ENCODE measurements at places on chromosomes 3 and 15. TPM values are rescaled to one million over a fixed set of nuclear protein-coding genes. Genes with fewer than 3 reads are reported as not detected.

Gene SLC12A1
- total RNA-seq = not detected

Gene CIB2
- total RNA-seq = 15.9 TPM

Gene ANKRD28
- total RNA-seq = 62.4 TPM

Gene TTBK2
- total RNA-seq = 18.5 TPM

Gene ATP2B2
- not detected for total RNA-seq

DNA sequence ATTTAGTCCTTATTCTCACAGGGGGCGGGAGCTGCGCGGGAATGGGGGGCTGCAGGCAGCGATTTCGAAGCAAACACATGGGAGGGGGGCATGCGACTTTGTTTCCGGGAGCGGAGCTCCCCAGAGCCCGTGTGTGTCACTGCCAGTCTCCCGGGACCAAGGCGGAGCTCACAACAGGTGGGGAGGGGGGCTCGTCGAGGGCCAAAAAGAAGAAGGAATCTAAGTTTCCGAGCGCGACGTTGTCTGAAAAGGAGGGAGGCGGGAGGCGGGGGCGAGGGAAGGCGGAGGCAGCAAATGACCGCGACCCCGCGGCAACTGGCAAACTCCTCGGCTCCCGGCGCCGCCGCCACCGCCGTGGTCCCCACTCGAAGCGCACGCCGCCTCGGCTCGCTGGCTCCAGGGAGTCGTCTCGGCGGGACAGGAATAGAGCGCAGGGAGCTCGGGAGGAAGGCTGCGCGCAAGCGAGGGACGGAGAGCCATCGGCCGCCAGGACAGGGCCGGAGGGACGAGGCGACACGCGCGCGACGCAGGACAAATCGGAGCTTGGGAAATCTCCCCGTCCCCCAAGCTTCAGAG is 1.4 kb downstream of the FOXP1 start:
- peak; percentile 67 for DNase-seq

- DNase-seq = no peak
These were observed 48.7 kb downstream of the BFSP2 start for GRCh38 chr3:133448478-133449122.
